ENCODE measurements at places on chromosomes 4 and X. TPM values are rescaled to one million over a fixed set of nuclear protein-coding genes. Genes with fewer than 3 reads are reported as not detected.

DNA sequence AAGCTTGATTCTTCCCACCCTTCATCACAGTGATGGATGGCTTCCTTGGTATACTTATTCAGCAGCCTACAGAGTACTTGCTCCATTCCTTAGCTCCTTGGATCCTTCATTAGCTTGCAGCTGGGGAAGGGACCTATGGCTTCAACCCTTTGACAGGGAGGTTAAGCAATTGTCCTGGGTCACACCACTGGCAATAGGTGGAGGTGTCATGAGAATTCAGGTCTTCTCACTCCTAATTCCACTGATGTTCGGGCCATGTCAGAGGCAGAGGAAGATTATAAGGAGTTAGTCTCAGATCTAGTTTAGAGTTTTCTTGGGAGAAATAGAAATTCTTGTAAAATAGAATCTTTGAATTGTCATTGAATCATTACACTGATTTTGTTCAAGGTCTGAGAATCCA lies 24.5 kb downstream of the EREG start:
- no peak for DNase-seq

DNA sequence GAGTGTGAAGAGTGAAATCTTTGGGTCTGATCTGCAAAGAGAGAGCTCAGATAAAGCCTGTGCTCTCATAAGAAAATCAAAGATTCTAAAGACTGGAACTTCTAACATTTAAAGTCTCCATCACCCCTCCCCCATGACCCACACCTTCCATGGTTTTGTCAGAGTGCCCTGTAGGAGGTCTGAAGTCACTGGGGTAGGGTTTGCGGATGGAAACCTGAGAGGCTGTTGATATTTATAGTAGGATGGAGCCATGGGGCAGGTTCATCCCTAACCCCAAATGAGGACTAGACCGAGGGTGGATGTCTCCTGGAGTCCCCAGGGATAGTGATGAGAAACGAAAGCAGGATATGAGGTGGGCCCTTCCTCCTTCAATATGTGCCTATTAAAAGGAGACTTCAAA lies 28.4 kb upstream of the NLGN4X start:
- DNase-seq, result no peak

Gene DUSP21
- not detected for total RNA-seq

Gene POU3F4
- total RNA-seq, result not detected

GRCh38 chr4:92953462-92953861 lies 649.7 kb downstream of the GRID2 start:
- DNase-seq, result no peak

Gene S100P
- total RNA-seq, result not detected

Gene P2RY8
- total RNA-seq, result not detected

DNA sequence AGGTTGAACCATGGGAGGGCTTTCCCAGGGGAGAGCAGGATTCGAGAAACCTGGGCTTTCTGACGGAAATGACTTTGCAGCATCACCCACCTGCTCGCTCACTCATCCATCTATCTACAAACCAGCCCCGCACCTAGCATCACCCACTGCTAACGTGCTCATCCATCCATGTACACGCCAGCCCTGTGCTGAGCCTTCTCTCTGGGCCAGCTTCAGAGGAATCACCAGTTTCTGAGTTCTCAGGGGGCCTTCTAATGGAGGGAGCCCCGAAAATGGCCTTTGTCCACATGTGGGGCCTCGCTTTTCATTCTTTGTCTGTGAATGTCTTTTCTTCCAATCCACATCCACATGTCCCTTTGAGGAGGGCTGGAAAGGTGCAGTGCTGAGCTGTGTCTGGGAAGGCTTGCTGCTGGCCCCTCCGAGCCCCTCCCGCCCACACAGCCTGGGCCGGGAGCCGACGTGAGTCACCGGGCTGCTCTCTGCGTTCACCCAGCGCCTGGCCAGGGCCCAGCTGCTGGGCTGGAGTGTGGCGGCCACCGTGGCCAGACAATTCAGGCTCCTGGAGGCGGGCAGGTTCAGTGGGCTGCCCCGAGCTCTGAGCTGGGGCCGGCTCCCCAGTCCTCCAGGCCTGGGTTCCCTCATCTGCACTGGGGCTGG lies 14.7 kb downstream of the SORCS2 start:
- peak; percentile 91 for DNase-seq

DNA sequence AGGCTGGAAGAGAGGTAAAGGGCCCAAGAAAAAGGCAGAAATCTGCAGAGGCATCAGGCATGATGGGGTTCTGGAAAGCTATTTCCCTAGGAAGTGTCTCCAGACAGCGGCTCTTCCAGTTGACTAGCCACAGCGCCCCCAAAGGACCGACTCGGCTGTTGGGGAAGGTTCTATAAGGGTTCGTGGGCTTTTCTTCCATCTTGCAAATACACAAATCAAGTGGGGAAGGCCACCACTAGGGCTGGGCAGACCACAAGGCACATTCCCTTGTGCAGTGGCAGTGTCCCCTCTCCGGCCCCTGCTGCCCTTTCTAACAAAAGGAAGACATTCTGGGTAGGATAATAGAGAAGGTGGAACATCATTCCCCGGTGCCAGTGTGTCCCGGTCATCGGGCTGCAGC lies 18.2 kb downstream of the BCOR start:
- no peak for DNase-seq

GRCh38 chr4:158229768-158230167 lies 19.5 kb downstream of the TMEM144 start:
- DNase-seq, result no peak

Gene TCEANC
- total RNA-seq, result 4.7 TPM

DNA sequence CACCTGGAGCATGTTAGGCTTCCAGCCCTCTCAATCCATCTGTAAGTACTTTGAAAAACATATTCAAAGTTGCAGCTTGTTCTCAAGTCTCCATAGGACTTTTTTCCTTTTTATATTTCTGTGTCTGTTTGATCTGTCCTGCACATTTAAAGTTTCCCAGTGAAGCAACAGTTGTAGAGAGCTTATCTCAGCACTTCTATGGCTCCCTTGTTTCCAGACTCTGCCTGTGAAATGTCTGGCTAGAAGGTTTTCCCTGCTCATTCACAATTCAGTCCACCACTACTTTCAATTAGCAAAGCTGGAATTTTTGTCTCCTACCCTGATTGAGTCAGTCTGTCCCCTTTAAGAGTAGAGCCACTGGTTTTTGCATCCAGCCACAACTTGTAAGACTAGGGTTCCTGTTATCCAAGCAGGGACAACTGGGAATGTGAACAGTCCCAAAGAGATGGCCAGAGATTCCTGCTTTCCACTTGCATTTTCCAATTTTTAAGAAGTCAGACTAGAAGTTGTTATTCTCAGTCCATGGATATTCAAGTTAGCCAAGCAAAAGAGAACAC lies 116.1 kb downstream of the GASK1B start:
- DNase-seq, result no peak

Gene TENM3
- total RNA-seq, result 78.3 TPM

Gene NSG1
- total RNA-seq, result not detected

Gene PCDH7
- 139 TPM for total RNA-seq
